NCI-H69 (cell line): ENCODE measurements at places on chromosomes 2 and 18.

DNA sequence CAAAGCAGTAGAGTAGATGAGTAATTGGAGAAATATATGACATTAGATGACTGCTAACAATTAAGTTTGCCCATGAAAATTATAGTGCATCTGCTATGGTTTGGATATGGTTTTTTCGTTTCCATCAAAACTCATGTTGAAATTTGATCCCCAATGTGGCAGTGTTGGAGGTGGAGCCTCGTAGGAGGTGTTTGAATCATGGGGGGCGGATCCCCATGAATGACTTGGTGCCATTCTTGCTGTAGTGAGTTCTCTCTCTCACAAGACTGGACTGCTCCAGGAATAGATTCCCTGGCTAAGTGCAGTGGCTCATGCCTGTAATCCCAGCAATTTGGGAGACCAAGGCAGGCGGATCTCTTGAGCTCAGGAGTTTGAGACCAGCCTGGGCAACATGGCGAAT, 9.7 kb upstream of the CUL3 start:
- no peak for DNase-seq

- DNase-seq: peak; percentile 45
Measured at GRCh38 chr2:211495339-211495738, 938.9 kb downstream of the CPS1 start.

DNA sequence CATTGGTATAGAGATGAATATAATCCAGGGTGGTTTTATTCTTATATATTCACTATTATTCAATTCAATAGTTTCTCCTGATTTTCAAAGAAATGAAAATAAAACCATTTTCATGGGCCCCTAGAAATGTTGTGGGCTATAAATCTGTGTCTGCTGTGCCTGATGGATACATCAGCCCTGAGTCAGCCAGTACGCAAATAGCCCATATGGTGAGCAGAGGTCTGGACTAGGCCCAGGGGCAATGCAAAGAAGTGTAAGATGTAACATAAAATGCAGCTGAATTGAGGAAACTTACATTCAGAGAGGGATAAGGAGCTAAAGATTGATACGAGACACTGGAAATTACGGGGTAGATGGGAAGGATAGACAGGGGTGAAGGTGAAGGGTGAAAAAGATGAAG, 122.5 kb downstream of the MAIP1 start:
- DNase-seq: no peak

DNA sequence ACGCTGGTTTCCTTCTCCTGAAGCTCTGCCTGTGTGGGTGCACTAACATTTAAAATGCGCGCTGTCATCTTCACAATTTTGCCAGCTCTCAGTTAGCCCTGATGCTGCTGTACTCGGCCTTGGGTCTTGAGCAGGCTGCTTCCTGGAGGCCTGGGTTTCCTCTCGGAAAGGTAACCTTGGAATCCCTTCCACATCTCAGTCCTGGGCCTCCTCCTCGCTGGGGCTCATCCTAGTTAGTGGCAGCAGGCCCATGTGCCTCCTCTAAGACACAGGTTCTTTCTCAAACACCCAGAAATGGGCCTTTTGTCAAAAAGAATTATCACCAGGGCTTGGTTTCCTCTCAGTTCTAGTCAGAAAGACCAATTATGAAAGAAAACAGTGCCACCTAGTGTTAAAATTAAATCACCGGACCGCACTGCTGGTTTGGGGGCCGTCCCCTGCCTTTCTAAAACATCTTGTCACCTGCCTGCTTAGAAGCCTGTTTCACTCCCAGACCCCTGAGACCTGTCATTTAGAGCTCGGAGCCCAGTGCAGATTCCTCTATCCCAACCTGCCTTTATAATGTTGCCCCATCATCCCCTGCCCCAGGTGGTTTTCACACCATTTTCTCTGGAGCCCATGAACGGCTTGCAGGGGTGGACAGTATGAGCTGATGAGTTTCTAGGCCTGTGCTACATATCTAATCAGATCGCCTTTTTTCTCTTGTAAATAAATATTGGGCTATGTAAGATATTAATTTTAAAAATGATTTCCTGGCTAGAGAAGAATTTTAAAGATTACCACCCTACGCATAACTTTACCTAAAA, 42.4 kb downstream of the HK2 start:
- DNase-seq: peak; percentile 49

DNA sequence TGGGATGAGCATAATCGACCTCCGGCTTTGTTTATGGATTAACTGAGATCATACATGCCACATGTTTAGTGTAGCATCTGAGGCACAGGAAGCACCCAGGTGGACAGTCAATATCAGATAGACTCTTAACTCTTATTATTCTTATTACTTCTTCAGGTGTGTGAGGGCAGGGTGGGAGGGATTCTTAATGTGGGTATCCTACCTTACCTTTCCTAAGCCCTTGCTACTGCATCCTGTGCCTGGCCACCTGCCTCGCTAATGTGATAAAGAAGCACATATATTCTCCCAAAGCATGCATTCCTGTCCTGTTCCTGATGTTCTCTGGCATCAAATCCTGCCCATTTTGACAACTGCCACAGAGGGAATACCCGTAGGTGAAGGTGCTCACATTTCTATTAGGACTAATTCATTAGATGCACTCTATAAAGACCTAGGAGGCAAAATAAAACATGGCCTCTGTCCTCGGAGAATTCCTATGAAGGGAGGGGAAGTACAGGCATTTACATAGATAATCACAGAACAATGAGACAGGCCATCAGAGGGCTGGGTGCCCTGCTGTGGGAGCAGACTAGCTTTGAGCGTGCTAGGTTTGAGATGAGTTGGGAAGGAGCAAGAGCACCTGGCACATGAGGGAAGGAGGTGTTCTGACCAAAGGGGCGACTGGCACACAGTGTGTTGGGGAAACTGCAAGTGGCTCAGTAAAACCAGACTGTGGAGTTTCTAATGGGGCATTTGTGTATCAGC, 19.5 kb upstream of the CELF4 start:
- no peak for DNase-seq

- peak; percentile 30 for DNase-seq
Measured at GRCh38 chr18:48563027-48563426, 24.2 kb downstream of the CTIF start.

DNA sequence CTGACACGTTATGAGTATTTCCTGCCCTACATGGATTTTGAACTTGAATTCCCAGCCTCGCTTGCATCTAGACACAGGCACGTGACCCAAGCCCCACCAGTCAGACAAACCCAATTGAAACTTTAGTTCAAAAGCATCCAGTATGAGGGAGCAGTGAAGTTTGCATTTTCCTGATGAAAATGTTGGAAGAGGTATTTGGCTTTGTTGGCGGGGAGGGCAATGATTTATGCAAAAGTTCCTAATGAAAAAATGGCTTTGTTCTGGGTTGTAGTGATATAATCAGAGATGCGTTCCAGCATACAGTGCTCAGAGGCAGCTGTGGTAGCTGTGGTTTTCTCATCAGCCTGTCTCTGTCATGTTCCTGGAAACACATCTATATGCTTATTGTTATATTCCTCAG, 36.8 kb upstream of the CPS1 start:
- no peak for DNase-seq

DNA sequence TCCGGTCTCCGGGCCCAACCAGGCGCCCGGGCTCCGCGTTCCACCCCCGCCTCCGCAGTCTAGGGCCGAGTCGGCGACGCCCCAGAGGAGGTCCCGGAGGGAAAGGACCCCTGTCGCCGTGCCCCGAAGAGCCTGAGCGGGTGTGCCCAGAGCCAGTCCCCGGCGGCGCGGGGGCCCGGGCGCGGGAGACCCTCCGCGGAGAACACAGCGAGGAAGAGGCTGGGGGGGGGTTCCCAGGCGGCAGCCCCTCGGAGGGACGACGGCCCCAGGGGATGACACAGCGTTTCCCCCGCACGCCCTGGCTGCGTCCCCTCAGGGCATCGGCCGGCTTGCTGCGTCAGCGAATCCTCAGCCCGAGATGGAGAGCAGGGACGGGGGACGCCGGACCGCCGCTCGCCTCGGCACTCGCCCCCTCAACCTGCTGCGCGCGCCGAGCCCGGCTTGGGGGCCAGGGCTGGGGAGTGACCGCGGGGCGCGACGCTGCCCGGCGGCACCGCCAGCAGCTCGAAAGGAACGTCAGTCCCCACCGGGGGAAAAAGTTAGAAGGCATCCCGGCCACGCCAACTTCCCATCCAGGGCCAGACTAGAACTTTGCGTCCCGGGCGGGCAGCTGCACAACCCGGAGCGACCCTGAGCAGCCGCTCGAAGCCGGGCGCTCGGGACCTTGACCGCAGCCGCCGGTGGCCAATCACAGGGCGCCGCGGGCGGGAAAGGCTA, 711 bp downstream of the SFXN5 start:
- DNase-seq: peak; percentile 54

DNA sequence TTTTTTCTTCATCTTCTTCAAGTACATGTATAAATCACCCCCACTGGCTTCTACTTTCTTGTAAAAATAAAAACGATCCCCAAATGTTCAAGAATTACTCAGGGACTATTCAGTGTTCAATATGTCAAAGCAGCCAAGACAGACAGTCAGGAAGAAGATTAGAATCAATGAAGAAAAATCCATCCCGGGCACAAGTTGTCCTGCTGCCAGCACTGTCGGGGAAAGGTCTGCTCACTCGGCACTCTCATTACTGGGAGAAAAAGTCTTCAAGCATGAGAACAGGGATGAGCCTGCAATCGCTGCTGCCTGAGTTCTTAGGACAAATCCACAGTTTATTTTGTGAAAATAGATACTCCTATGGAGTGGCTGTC, 482.8 kb upstream of the KLHL29 start:
- DNase-seq: no peak

GRCh38 chr2:234240917-234241316, 190.4 kb downstream of the SPP2 start:
- no peak for DNase-seq

DNA sequence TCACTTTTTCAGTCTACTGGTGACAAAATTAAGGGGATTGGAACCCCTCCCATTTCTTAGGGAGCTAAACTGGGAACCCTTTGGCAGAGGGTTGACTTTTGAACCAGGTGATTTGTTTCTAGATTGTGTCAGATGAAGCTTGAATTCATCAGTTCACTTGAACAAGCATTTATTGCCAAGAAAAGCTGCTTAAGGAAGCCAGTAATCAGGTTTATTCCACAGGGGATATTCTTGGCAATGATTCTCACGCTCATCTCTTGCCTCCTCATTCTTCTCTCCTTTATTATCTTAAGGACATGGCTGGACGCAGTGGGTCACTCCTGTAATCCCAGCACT, 101.0 kb downstream of the ALPK2 start:
- peak; percentile 40 for DNase-seq

DNA sequence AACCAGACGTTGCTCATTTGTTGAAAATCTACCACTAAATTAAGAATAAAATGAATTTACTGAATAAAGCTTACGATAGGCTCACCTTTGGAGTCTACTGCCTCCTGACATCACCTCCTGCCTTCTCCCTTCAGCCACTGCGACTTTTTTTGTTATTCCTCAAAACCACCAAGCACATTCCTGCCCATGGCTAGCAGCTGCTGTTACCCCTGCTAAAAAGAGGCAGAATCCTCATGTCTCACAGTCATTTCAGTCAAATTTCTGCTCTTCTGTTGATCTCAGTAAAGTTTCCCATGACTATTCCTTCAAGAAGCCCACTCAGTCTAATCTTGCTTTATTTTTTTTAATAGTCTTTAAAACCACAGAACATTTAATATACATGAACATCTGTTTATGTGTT, 40.8 kb upstream of the ANKRD62 start:
- DNase-seq: no peak

DNA sequence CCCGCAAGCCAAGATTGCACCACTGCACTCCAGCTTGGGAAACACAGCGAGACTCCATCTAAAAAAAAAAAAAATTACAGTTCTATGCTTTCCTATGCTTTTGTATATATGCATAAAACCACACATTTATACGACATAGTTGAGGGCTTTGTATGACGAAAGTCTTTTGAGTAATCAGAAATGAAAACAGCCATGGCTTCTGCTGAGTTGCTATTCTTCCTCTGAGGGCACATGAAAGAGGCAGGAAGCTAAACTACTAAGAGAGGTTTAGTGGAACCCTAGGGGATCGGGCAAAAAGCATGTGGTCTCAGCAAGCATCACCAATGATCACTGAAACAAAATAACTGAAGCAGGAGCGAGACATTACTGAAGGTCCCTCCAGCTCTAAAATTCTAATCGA, 99.6 kb downstream of the ZAP70 start:
- no peak for DNase-seq

DNA sequence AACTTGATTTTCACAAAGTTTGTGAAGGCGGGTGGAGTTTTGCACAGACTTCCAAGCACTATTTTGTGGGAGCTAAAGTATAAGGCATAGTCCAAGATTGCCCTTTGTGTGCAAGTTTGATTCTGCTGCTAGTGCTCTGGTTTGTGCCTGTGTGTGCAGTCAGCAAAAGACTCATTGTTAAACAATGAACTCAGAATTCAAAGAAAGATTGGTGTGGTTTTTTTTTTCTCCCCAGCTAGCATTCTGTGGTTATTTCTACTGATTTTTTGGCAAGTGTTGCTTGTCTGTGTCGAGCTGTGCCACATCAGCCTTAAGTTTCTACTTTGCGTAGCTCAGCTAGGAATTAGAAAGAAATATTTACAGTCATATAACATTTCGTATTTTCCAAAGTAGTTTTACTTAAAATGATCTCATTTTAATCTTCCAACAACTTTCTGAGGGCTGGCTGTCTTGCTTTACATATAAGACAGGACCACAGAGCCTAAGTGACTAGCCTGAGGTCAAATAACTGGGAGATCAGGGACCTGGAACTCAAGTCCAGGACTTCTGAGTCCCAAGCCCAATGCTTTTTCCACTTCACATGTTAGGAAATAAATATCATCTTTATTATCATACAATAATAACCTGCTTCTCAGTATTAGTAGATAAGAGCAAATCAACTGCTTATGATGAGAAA, 69.8 kb downstream of the BABAM2 start:
- DNase-seq: no peak

DNA sequence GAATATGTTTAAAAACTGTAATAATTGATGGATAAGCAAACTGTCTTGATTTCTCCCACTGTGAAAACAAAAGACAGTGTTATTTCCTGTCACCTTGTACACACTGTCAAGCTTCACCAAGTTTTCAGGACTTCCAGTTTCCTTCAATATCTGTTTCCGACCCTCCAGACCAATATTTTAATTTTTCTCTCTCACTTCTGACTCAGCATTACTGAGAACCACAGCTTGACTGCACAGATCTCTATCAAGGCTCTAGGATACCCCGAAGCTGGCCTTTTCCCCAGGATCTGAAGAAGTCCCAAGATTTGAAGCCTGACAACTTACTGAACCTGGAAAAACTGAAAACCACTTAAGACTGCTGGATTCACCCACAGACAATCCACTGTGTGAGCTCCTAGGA, 13.2 kb upstream of the SULT1C3 start:
- DNase-seq: no peak

- peak; percentile 25 for DNase-seq
Measured at GRCh38 chr2:138493334-138493733, 8.2 kb upstream of the SPOPL start.
